ENCODE measurements at places on chromosomes 1 and 21. TPM values are rescaled to one million over a fixed set of nuclear protein-coding genes. Genes with fewer than 3 reads are reported as not detected.

The BNIPL gene
- polyA plus RNA-seq: 0.41 TPM

The DYNLT4 gene
- polyA plus RNA-seq: 1.1 TPM

The FAM229A gene
- 3.5 TPM for polyA plus RNA-seq

The CCDC17 gene
- 0.93 TPM for polyA plus RNA-seq

The LRRC7 gene
- polyA plus RNA-seq: 3.4 TPM

The UBASH3A gene
- 0.07 TPM for polyA plus RNA-seq

The C4BPB gene
- 0.05 TPM for polyA plus RNA-seq

The LCK gene
- polyA plus RNA-seq: 0.41 TPM

The GPX7 gene
- polyA plus RNA-seq: 13.6 TPM

The SPATA17 gene
- 0.79 TPM for polyA plus RNA-seq

The E2F2 gene
- 0.05 TPM for polyA plus RNA-seq

The SNX7 gene
- 20.4 TPM for polyA plus RNA-seq

The TRAF3IP3 gene
- polyA plus RNA-seq: 0.63 TPM

The RGS18 gene
- polyA plus RNA-seq: 0.41 TPM

The C1orf226 gene
- 2.4 TPM for polyA plus RNA-seq

The RGS5 gene
- polyA plus RNA-seq: 76.7 TPM

The KCNJ15 gene
- 0.18 TPM for polyA plus RNA-seq

The NPL gene
- 3.2 TPM for polyA plus RNA-seq

The ASTN1 gene
- polyA plus RNA-seq: 0.11 TPM

The PRDX6 gene
- 756 TPM for polyA plus RNA-seq

The PLA2G5 gene
- 165 TPM for polyA plus RNA-seq

The CTTNBP2NL gene
- 5.1 TPM for polyA plus RNA-seq

The ITGB2 gene
- polyA plus RNA-seq: 11.9 TPM

The GOLT1A gene
- not detected for polyA plus RNA-seq

The LCA5L gene
- polyA plus RNA-seq: 0.50 TPM

The POU2F1 gene
- polyA plus RNA-seq: 3.2 TPM

The ADGRL2 gene
- 41.5 TPM for polyA plus RNA-seq

The PCAT6 gene
- 4.9 TPM for polyA plus RNA-seq

The H6PD gene
- 27.0 TPM for polyA plus RNA-seq

The KRTAP13-2 gene
- not detected for polyA plus RNA-seq

The GPR25 gene
- polyA plus RNA-seq: not detected

The TACSTD2 gene
- polyA plus RNA-seq: 0.14 TPM

The EFNA3 gene
- polyA plus RNA-seq: 1.1 TPM
